Right renal pelvis (tissue), 4 donors: ENCODE measurements at places on chromosomes 6 and 20.

DNA sequence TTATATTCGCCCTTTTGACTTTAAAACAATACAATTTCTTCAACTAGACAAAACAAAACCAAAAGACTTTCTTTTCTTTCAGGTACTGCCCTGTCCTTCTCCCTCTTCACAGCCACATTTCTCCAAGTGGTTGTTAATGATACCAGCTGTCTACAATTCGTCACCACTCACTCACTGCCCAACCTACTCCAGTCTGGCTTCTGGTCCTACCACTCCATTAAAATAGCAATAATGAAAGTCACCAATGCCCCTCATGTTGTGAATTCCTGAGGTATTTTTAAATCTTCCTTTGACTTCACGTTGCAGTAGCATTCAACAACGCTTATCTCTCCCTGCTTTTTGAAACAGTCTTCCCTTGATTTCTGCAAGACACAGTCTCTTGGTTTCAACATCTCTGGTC lies 11.6 kb upstream of the MAN1A1 start:
- no peak for DNase-seq

GRCh38 chr20:17530153-17530552 lies 1.0 kb downstream of the BFSP1 start:
- no peak for DNase-seq

- DNase-seq, result no peak
Measured at GRCh38 chr20:55160996-55161395, 685.6 kb downstream of the DOK5 start.

GRCh38 chr6:157461000-157461915 lies 80.3 kb downstream of the ZDHHC14 start:
- DNase-seq, result no peak

DNA sequence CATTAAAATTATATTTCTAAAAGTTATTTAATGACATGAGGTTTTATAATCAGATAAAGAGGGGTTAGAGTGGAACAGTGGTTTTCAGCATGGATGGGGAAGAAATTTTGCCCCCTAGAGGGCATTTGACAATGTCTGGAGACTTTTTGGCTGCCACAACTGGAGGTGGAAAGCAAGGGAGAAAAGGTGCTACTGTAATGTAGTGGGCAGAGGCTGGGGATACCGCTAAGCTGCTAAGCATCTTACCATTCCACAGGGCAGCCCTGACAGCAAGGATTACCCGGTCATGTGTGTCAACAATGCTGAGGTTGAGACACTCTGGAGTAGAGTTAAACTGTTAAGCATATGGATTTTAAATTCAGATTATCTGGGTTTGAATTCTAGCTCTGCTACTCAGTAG lies 52.9 kb upstream of the FABP7 start:
- DNase-seq, result no peak

- no peak for DNase-seq
Measured at GRCh38 chr20:35641743-35642142, 23.0 kb downstream of the CPNE1 start.

DNA sequence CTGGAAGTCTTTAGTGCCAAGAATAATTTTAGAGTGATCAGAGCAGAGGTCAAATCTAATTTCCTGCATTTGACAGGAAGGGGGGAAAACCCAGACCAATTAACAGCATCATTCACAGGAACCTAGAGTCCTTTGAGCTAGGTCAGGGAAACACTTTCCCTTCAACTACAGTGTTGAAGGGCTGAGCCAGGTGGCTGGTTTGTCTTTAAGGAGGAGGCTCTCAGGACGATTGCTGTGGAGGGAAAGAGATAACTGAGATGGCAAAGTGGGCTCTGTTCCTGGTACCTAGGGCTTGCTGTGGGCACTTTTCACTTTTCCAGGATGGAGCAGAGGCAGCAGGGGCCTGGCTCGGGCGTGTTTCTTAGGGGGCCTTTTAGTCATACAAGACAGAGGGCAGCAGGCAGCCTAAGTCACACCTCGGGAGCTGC lies 111.9 kb downstream of the SCML4 start:
- no peak for DNase-seq
